ENCODE measurements at places on chromosomes 13 and 19.

- no peak for DNase-seq
Observed at GRCh38 chr13:37067874-37068273, 8.4 kb upstream of the SUPT20H start.

DNA sequence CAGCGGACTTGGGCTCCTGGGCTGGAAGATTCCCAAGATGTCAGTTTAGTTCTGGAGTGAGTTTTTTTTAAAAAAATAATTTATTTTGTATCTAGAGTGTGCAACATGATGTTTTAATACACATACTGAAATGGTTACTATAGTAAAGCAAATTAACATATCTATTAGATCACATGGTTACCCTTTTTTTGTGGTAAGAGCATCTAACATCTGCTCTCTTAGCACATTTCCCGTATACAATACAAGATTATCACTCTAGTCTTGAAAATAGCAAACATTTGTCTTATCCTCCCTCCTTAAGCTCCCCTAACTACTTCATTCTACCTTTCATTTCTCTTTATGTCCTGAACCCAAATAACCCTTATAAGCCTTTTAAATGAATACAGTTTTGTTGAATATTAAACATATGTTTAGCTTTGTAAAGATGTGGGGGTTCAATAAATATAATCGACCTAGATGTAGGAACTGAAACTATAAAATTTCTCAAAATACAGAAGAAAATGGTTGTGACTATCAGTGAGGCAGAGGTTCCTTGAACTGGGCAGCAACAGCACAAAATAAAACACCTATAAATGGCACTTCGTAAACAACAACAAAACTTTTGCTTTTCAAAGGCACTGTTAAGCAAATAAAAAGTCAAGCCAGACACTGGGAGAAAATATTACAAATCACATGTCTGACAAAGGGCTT lies 466.6 kb downstream of the FGF9 start:
- DNase-seq, result no peak

DNA sequence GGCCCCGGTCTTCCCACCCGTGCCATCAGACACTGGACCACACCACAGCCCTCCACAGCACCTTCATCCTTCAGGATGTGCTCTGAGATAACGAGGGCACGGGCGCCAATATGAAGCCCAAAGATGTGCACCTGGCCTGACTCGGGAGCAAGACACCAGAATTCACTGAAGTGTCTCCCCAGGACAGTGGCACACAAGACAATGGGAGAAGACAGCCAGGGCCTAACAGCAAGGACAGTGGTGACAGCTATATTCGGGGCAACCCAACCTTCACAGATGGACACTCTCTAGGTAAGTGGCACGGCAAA lies 7.2 kb downstream of the DDX39A start:
- DNase-seq, result no peak

DNA sequence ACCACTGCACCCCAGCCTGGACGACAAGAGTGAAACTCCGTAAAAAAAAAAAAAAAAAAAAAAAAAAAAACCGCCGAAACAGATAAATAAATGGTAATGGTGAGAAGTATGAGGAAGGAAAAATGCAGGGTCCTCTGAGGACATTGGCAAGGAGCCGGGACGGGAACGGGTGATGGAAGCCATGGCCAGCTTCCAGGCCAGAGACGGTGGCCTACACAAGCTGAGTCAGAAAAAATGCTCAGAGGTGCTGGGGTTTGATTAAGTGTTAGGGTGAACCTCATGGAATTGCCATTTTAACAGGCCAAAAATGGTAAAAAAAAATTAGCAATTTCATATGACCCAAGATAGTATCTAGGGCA lies 866 bp upstream of the ZSWIM4 start:
- no peak for DNase-seq
